Naive B cell (primary cell): ENCODE measurements at places on chromosomes 6 and 20. TPM values are rescaled to one million over a fixed set of nuclear protein-coding genes. Genes with fewer than 3 reads are reported as not detected.

The MOG gene
- polyA plus RNA-seq, result not detected

DNA sequence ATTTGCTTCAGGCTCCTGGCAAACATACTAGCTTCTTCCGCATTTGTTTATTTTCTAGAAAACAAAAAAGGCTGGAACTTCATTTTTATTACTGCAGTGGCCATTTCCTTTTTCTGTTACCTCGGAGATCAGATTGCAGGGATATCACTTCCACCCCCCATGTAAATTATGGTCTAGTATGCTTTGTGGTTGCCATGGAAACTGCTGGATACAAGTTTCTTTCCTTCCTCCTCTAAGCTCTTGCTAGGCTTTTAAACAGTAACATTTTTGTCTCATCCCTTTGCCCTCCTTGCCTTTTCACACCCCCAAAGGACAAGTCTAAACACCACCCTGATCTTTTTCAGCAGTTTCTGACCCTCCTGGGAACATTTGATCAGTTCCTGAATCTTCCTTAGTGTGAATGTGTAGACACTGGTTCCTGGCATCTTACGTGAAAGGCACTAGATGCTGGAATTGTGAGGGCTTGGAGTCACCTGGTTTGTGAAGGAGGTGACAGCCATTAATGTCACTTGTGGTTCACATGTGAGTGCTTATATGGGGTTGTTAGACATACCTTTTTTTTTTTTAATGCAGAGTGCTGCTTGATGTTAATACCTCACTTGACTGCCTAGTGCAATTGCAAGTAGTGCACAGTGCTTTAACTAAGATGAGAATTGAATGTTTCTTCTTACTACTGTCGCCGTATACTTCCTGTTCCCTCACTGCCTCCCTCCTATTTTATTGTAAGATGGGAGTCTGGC lies 181.6 kb downstream of the JARID2 start:
- peaks cover 8% of the 10 kb centered on the region for H3K36me3 ChIP-seq
- H3K27ac ChIP-seq, result peak overlapping the region; percentile 94
- H3K4me3 ChIP-seq, result peak overlapping the region; percentile 60
- peak; percentile 49 for DNase-seq

DNA sequence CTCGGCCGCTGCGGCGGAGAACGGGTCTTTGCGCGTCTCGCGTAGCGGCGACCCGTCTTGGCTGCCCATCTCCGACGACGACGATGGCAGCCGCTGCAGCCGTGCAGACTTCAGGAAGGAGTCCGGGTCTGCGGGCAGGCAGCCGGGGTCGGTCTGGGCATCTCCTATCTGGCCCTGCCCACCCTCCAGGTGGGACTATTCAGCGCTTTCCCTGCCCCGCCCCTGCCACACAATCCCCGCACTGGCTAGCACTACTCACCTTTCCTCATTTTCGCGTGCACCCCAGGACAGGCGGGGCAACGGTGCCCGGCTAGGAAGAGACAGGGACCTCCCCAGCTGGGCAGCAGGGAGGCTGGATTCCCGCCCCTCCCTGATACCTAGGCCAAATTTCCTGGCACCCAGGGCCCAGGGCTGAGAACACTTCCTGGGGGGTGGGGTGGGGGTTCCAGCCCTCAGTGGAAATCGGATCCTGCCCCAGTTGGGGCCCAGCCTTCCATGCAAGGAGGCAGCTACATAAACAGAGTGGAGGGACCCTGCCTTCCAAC lies 9.2 kb downstream of the GGT7 start:
- H3K4me3 ChIP-seq, result no peak overlapping the region
- peaks cover 6% of the 10 kb centered on the region for H3K36me3 ChIP-seq
- DNase-seq, result no peak
- no peaks in the 10 kb centered on the region for H3K4me1 ChIP-seq
- no peaks in the 10 kb centered on the region for H3K27me3 ChIP-seq

The LST1 gene
- 37.6 TPM for polyA plus RNA-seq

DNA sequence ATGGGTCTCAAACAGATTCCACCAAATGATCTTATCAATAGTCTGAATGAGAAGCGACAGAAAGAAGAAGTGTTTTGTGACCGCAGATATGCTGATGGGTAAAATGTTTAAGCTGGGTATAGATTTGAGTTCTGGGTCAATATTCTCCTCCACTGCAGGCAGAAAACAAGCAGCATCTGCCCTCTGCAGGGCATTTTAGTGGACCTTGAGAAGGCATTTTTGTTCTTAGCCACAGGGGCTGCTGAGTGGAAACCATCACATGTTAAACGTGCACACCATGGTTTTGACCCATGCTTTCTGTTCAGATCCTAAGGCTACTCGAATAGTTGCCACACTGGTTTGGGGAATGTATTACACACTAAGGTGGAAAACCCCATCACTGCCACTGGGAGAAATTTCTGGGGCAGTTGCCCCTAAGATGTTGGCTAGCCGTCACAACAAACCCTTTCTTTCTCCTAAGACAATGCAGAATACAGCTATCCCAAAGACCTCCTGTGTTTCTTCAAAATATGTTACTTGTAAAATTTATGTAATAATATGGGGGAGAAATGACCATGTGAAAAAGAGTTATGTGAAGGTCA lies 5.5 kb downstream of the POU3F2 start:
- H3K27ac ChIP-seq, result no peak overlapping the region
- peaks cover 35% of the 10 kb centered on the region for H3K4me1 ChIP-seq
- no peaks in the 10 kb centered on the region for H3K36me3 ChIP-seq
- no peak overlapping the region for H3K4me3 ChIP-seq
- H3K27me3 ChIP-seq, result peaks cover 87% of the 10 kb centered on the region
- DNase-seq, result no peak

- H3K4me1 ChIP-seq, result peaks cover 11% of the 10 kb centered on the region
- H3K27me3 ChIP-seq, result peaks cover 28% of the 10 kb centered on the region
- no peak overlapping the region for H3K27ac ChIP-seq
- H3K4me3 ChIP-seq, result no peak overlapping the region
- H3K36me3 ChIP-seq, result no peaks in the 10 kb centered on the region
- no peak for DNase-seq
Measured at GRCh38 chr6:165664559-165665383, 1.7 kb upstream of the PDE10A start.

The TRDN gene
- polyA plus RNA-seq, result not detected
